NCI-H526 (cell line): ENCODE measurements at places on chromosomes 7 and 10.

DNA sequence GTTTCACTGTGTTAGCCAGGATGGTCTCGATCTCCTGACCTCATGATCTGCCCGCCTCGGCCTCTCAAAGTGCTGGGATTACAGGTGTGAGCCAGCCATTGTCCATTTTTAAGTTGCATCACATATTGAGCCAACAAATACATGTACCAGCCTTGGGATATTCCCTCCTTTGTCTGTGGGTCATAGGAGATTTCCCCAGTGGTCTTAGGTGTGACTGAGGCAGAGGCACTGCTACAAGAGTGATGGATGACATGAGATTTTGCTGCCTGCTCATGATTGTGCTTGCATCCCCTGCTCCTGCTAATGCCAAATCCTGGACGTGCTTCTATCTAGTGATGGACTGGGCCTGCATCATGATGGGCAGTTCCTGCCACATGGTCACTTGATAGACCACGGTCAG, 10.7 kb upstream of the GIMAP6 start:
- DNase-seq: no peak

GRCh38 chr10:17085011-17085725, 44.4 kb downstream of the CUBN start:
- DNase-seq: no peak

DNA sequence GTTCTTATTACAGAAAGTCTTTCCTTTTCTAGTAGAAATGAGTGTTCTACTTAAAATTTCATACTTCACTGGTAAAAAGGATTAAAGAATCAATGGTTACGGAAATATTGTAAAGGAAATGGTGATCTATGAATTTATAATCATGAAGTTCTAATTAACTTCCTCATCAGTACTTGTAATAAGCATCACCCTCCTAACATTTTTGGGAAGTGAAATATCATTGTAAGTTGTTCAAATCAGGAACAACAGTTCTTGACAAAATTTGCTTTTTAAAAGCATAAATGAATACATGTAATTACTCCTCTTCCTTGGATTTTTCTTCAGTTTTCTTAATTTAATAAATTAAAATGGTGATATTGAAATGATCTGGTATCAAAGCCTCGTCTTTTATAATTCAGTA, 5.6 kb upstream of the PCGF5 start:
- no peak for DNase-seq

DNA sequence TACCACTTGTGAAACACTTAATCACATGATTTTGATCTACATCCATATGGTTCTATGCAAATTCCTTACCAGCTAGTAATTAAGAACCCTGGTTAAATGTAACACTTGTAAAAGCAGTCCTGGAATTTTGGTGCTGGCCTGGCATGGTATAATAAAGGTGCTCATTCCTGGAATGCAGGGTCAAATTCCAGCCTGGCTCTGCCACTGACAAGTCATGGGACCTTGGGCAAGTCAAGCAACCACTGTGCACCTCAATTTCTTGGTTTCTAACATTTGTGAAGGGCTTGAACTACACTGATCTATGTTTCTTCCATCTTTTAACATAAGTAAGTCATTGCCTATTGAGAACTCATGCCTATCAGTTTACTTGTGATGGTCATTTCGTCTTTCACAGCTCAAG, 91.9 kb upstream of the PIK3CG start:
- no peak for DNase-seq

- no peak for DNase-seq
Measured at GRCh38 chr7:54933643-54934042, 85.2 kb upstream of the EGFR start.

DNA sequence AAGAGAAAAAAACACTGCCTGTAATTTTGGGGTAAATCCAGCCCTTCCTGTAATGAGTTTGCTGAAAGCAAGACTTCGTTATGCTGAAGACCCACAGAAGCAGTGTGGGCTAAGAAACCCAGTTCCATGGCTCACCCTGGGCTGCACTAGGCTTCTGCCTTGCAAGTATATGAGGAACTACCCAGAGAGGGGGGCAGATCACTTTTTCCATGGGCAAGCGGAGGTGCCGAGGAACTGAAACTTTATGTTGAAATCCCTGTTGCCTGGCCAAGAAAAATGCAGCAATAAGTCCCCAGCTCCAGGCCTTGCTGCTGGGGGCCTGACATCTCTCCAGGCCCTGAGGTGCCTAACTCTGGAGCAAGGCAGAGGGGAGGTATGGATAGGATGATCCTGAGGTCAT, 8.5 kb downstream of the RASSF4 start:
- no peak for DNase-seq

GRCh38 chr10:122140461-122140902, 130.6 kb upstream of the BTBD16 start:
- no peak for DNase-seq

DNA sequence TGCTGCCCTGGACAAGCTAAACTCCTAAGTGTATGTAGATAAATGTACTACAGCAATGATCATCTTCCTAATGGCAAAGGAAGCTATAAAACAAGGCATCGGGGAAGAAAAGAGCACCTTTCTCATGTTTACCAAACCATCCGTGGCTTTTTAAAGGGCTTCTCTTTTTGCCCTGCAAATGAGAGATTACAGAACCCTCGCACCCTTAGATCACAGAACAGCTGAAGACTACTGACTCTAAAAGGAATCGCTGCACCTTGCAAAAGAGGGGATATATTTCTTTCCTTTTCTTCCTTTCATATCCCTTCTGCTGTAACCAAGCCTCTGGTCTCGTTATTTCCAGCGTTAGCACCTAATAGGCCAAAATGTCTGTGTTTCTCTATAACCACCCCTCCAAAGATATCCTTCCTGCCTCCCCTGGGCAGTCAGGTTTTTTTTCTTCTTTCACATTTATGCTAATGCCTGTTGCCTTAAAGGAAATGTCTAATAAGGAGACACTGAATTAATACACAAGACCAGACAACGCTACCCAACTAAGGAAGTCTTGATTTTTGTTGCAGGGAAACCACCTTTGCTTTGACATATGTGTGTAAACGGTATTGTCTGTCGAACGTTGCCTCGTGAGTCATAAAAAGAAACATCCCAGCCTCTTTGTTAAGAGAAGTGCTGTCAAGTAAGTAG, 10.5 kb downstream of the ST8SIA6 start:
- DNase-seq: no peak

DNA sequence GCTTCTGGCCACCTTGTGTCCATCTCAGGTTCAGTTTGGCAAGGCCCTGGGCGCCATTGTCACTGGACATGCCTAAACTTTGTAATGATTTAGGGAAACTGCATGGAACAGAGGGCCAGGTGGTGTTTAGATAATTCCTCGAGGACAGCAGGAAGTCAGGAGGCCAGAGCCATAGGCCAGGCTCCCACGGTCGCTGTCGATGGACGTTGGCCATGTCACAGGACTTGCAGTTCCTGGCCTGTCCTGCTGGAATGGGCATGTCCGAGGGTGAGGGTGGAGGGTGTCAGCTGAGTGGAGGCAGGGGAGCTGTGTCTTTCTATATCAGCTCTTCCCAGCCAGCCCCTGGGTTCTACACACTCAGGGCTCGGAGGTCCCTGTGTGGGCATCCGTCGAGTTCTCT, 107.9 kb upstream of the MACROH2A2 start:
- DNase-seq: no peak

DNA sequence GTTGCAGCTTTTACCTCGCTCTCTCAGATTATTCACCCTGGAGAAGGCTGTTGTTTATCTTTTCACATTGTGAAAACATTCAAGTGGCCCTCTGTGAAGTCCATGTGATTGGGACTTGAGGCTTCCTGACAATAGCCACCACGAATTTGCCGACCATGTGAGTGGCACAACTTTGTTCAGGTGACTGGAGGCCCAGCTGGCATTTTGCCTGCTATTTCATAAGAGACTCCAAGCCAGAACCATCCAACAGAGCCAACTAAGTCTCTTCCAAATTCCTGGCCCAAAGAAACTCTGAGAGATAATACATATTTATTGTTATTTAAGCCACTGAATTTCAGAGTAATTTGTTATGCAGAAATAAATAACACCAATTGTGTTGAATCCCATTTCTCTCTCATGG, 38.2 kb upstream of the CCSER2 start:
- no peak for DNase-seq

DNA sequence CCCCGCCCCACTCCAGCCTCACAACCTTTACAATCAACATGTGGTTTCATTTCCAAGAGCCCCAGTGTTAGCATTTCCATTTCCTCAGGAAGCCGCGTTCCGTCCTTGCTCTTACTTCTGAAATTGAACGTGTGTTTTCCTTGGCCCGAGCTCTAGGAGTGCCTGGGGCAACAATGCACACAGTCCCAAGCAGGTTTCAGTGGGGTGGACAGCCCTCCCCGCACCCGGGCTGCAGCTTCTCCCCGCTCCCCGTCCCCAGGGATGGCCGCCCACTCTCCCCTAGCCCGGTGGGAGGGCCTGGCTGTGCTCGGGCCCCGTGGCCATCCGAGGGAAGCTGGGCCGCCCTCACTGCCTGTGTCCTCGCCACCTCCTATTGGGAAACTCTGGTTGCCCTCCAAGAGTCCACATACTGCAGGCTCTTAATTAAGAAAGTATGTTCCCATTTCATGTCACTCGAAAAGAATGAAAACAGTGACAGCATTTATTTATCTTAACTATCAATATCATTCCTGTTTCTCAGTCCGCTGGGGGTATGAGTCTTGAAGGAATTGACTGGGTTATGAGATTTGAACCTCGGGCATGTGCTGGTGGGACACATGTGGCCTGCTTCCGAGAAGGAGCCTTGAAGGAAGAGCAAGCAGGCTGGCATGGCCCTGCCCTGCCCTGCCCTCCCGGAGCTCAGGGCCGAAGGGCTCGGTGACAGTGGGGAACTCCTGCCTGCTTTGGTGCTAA, 163.8 kb downstream of the GRK5 start:
- DNase-seq: no peak

DNA sequence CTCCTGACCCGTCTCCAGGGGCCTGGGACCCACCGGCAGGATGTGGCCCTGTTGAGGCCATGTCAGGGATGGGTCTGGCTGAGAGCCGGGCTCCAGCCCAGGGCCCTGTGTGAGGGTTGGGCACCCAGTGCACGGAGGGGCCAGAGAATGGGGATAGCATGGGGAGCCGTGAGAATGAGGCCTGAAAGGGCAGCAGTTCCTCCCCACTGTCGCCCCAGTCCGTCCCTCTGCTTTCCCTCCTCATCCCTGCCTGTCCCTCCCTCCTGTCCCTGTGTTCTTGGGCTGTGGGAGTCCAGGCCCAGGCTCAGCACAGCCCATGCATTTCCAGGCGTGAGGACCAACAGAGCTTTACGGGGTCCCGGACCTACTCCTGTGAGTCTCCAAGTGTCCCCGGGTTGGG, 9.6 kb downstream of the LAT2 start:
- no peak for DNase-seq

DNA sequence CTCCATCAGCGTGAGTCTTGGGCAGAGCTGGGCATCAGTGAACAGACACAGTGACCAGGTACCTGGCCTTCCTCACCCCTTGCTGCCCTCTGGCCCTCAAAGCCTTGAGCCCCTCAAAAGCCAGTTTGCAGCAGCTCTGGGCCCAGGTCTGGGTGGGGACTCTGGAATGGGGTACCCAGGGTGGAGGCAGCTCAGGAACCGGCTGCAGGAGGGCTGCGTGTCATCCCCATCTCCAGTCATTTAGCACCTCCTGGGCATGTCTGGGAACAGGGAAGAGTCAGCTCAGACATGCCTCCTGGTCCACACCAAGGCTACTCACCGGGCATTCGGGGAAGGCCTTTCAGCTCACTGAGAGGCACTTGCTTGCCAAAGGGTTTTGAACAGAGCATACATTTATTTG, 503.3 kb downstream of the TCERG1L start:
- DNase-seq: no peak

GRCh38 chr7:3349126-3349525, 48.1 kb downstream of the SDK1 start:
- no peak for DNase-seq

- no peak for DNase-seq
Measured at GRCh38 chr7:70680743-70681468, 451.0 kb upstream of the GALNT17 start.

DNA sequence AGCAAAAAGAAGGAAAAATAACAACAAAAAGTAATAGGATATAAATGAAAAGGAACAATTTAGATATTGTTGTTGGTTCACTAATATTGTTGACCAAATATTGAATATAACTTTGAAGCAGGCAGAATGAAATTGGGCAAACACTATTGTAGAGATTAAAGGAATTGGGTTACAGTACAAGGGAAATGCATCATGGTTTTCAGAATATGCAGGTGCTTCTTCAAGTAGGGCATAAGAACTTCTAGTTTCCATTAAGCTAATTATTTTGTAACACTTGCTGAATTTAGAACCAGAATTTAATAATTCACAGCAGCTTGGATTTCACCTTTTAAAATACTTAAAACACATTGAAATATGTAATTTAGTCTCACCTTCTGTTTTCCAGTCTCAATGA, 36.5 kb downstream of the RPA3 start:
- DNase-seq: no peak

DNA sequence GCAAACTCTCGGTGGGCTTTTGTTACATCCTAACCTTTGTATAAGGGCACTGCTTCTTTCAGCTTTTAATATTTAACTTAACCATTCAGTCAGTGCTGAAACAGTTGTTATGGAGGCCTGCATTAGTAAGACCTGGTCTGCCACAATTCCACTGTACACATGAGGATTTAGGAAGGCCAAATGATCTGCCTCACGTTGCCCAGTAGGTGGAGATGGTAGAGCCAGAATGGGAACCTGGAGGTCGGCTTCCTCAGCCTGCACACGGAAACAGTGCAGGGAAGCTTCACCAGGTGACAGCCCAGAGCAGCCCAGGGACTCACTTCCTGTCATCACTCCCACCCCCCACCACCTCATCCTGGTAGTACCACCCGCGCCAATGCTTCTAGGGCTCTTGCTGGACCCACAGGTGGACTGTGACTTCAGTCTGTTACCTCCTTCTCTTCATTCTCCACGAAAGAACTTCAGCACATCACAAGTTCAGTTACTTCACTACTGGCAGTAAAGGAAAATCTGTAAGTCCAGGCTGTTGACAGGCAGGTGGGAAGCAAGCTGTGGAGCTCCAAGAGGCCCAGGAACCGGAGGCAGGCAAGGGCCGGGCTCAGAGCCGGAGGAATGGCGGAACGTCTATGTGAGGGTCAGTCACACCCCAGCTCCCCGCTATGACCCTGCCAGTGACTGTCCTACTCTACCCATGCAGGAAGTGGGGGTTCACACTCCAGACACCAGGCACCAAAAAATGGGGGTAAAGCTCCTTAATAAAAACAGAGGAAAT, 480.3 kb upstream of the C7orf33 start:
- no peak for DNase-seq

GRCh38 chr10:6985644-6986043, 405.6 kb upstream of the PRKCQ start:
- no peak for DNase-seq

GRCh38 chr7:84729284-84729683, 457.6 kb downstream of the SEMA3D start:
- no peak for DNase-seq

DNA sequence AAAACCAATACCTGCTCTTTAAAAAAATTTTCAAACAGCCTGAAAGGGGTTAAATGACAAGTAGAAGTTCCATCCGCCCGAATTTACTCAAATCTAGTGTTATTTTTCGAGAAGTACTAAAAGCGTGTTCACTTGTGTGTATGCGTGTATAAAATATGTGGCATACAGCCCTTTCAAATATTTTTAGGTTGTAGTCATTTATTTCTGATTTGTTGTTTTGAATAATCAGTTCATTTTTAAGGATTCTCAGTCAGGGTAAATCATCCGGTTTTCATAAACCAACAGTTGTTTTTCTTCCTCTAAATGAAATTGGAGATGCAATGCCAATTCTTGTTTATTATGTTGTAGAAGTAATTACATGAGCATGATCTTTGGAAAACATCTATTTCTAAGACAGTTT, 6.9 kb upstream of the SUN1 start:
- DNase-seq: no peak

GRCh38 chr7:66099551-66100407, 14.9 kb upstream of the CRCP start:
- peak; percentile 50 for DNase-seq

GRCh38 chr10:122669842-122670241, 29.8 kb downstream of the C10orf120 start:
- DNase-seq: peak; percentile 34
